ENCODE measurements at places on chromosomes 4 and X. TPM values are rescaled to one million over a fixed set of nuclear protein-coding genes. Genes with fewer than 3 reads are reported as not detected.

Gene MMGT1
- 24.7 TPM for total RNA-seq

Gene SPOCK3
- total RNA-seq = 84.4 TPM

Gene COL25A1
- 62.1 TPM for total RNA-seq

Gene SCD5
- total RNA-seq = 252 TPM

Gene MAGEE2
- 4.2 TPM for total RNA-seq

Gene PAK3
- total RNA-seq = 204 TPM

Gene CXorf38
- total RNA-seq = 8.8 TPM

Gene VCX
- total RNA-seq = not detected

Gene CHST7
- 15.2 TPM for total RNA-seq

Gene WFS1
- total RNA-seq = 12.7 TPM

Gene GAB3
- total RNA-seq = 1.4 TPM

Gene CLDN34
- total RNA-seq = not detected

Gene S100G
- total RNA-seq = not detected

Gene TEC
- 1.2 TPM for total RNA-seq

Gene MOSPD2
- total RNA-seq = 15.5 TPM

Gene CT45A5
- 0.46 TPM for total RNA-seq
